Endothelial cell (in vitro differentiated cells): ENCODE measurements at places on chromosomes 12 and 14.

DNA sequence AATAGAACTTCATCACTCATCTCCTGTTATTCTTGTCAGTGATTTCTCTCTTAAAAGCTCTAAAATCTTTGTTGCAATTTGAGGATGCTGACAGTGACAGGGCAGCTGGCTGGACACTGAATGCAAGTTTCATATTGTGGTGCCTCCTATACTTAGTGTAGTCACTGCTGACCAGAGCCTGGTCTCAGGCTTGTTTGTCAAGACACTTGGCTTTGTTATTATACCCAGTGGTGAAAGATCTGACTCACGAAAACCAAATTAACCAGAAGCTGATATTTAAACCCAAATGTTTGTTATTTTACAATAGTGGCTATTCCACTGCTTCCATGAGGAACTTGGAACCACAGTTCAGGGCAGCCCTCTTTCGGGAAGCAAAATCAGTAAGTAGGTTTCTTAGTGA lies 42.8 kb downstream of the RPGRIP1 start:
- no peak for DNase-seq

DNA sequence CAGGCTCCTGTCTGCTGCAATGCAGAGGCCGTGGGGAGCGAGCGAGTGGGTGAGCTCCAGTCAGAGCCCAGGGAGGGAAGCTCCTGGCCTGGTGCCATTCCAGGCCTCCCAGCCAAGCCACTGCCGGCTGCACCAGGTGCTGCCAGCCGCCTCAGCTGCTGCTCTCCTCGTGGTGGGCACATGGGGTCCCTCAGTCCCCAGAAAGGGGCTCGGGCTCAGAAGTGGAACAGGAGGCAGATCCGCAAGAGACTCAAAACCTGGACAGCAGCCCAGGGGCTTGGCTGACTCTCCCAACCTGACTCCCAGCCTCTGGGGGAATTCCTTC lies 2.4 kb downstream of the ABCB9 start:
- DNase-seq: no peak

GRCh38 chr14:88831284-88831683 lies 6.8 kb downstream of the TTC8 start:
- DNase-seq: no peak

DNA sequence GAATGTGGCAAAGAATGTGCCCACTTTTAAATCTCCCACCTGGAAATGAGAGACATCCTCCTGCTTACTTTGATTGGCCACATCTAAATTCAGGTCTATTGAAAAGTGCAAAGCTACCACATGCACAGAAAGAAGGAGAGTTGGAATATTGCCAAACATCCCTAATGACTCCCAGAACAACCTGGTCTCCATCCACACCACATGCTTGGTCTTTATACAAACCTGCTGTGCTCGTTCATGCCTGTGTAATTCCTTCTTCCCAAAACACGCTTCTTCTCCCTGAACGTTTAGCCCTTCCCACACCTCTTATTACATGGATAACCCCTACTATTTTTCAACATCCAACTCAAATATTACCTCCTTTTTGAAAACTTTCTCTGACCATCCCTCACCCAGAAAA lies 66.2 kb upstream of the BCL2L14 start:
- DNase-seq: no peak

DNA sequence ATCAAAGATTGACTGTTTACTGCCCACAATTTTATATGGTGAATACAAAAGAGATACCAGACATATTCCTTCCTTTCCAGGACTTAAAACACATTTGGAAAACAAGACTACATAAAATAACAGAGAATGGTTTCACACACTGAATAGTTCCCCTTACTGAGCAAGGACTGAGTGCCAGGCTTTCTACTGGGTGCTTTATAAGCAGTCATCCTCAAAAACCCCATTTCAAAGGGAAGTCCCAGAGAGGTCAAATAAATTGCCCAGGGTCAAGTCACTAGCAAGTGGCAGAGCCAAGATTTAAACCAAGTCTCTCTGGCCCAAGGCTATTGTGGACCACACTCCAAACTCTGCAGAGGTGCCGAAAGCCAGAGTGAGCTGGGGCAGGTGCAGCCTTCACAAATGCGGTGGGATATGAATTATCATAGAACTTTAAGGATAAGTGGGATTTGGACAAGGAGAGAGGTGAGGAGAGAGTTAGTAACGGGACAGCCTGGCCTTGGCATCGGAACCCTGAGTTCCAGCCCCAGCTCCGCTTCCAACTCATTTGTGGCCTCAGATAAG lies 9.1 kb upstream of the RPAP3 start:
- DNase-seq: no peak

DNA sequence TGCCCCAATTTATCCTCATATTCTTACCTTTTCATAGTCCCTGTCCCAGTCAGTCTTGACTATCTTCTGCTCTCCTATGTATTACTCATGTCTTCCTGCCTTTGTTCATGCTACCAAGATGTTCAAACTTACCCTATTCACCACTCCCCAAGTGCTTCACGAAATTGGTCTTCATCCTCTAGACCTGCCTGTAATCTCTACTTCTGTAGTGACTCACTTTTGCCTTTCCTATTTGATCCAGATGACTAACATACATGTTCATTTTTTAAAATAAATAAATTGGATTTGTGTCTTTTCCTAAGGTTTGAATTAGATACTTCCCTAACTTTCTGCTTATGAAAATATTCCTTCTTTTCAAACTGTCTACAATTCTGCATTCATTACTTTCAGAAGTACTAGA lies 107.7 kb upstream of the PPM1H start:
- no peak for DNase-seq

- DNase-seq: no peak
Measured at GRCh38 chr14:98835051-98835824, 436.8 kb downstream of the BCL11B start.

- DNase-seq: no peak
Measured at GRCh38 chr14:81784084-81784483, 250.4 kb upstream of the SEL1L start.

DNA sequence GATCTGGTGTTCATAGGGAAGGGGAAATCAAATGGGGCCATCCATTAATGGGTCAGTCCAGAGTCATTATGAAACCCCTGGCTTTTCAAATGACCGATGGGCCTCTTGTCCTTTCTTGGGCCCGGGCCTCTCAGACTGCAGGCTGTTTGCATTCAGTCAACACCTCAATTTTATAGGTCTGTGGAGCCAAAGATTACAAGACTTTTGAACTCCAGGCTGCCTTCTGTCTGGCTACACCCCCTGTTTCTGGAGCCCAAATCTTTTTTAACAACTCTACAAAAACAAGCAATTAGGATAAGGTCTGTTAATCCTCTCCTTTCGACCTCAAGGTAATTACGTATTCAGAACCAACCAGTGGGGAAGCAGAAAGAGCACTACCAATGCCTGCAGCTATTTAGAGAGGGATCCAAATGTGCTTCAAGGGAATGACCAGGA lies 35.6 kb downstream of the DUSP6 start:
- DNase-seq: no peak

DNA sequence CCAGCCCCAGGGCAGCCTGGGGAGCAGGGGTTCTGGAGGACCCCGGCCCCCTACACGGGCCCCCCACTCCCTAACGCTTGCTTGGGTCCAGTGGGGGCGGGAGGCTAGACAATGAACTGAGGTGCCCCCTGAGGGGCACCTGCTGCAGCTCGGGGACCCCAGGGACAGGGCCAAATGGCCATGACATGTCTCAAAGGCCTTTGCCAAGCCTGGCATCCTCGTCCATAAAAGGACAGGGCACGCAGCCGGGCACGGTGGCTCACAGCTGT lies 11.7 kb upstream of the C14orf180 start:
- DNase-seq: no peak

DNA sequence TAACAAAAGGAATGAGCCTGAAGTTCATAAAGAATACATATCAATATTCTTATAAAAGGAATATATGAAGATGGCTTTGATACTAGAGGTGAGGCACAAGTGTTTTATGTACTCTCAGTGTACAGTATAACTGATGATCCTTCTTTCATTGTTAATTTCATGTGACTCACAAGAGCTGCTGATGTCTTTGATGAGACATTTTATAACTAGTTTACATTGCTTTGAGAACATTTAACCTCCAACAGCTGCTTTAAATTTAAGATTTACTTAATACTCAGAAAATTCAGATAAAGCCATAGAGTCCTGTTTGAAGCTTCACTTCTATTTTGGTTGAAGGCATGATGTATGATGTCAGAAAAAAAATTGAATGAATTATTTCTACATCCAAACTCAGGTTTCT lies 59.8 kb downstream of the WASHC4 start:
- DNase-seq: no peak

GRCh38 chr12:130547480-130548155 lies 168.5 kb downstream of the RIMBP2 start:
- DNase-seq: no peak

- DNase-seq: no peak
Measured at GRCh38 chr12:53483225-53483978, 15.9 kb downstream of the MAP3K12 start.

GRCh38 chr12:14589169-14590004 lies 21.7 kb upstream of the PLBD1 start:
- no peak for DNase-seq

DNA sequence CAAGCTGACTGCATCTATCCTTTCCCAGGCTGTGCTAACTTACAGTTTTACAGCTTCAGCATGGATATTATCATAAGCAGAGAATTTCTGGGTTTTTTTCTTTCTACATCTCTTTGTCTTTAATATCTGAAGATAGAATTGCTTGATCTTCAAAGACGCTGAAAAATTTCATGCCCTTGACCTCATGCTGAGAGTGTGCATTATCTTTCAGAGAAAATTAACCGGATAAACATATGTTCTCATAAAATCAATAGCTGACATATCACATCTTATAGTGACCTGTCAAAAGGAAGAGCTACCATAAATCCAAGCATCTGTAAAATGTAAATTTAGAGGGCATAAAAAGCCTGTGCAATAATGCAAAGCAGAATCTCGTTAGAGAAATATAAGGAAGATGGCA lies 1704.1 kb upstream of the FLRT2 start:
- no peak for DNase-seq

GRCh38 chr12:129127211-129127610 lies 273.9 kb downstream of the GLT1D1 start:
- no peak for DNase-seq

DNA sequence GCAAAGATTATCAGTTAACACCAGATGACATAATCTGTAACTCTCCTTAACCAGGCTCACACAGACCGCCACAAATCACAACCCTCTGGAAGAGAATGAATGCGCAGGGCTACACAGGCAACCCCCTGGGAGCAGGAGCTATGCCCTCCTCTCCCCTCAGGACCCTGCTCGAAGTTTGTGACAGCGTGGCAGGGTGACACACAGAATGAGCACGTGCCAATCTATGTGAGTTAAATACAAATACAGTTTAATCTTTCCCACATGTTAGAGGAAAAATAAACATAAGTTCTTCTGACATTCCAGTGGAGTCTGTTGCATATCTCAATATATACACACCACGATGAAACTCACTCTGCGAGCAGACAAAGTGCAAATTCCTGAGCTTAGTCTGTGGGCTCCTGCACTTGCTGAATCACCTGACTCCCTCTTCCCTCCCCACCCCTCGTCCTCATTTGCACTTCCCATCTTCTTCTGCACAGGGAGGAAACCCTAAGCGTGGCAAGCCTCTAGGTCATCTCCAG lies 37.6 kb downstream of the BCAT1 start:
- DNase-seq: no peak

DNA sequence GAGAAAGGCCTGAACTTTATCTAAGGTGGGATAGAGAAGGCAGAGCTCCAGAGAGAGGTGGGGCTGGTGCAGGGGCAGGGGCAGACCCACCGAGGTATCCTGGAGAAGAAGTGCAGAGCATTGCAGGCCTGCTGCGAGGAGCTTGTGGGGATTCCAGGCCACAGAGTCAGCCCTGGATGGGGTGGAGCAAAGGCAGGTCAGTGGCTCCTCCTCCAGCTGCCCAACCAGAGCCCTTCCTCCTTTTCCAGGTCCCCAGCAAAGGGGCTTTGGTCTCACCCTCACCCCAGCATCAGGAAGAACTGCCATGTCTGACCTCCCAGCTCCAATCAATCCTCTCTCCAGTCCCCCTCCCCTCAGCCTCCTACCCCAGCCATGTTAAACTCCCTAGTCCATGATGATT lies 19.8 kb upstream of the ZNF740 start:
- DNase-seq: no peak

- DNase-seq: no peak
Measured at GRCh38 chr12:54358191-54358944, 5.9 kb downstream of the GPR84 start.

DNA sequence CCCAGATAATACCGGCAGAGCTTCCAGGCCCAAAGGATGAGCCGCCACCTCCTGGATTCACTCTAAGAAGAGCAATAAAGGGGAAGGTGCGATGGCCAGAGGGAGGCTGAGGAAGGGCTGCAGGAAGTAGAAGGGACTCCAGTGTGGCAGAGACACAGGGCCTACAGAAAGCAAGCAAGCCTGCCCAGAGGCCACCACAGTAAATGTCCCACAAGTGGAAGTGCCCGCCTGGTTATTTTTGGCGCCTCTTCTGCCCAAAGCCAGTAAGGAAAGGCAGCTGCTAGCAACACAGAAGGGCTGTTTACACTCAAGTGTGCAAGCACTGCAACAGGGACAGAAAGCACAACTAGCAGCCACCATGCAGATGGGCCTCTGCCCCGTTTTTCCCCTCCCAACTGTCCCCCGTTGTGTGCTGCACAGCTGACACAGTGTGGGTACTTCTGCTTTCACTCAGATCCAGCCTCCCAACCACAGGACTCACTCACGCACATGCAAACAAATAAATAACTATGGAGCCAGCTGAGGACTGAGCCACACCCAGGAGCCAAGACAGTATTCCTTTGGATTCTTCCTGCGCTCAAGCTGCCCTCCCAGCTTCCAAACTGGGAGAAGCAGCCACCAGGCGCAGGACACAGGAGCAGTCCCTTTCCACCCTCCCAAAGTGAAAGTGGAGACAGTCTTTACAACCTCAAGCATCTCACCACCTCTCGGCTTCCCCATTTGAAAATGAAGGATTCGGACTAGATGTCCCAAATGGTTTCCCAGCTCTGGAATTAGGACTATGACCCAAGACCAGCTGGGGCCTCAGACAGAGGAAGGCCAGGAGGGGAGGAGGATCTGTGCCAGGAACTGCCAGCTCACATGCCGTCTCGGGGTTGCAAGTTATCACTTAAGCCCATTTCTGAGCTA lies 40.0 kb upstream of the PNMA1 start:
- no peak for DNase-seq

- DNase-seq: peak; percentile 49
Measured at GRCh38 chr12:121579190-121579791, 1.5 kb downstream of the KDM2B start.

GRCh38 chr14:32400480-32400879 lies 71.4 kb downstream of the AKAP6 start:
- DNase-seq: no peak

GRCh38 chr14:48086516-48086915 lies 411.1 kb upstream of the MDGA2 start:
- no peak for DNase-seq

DNA sequence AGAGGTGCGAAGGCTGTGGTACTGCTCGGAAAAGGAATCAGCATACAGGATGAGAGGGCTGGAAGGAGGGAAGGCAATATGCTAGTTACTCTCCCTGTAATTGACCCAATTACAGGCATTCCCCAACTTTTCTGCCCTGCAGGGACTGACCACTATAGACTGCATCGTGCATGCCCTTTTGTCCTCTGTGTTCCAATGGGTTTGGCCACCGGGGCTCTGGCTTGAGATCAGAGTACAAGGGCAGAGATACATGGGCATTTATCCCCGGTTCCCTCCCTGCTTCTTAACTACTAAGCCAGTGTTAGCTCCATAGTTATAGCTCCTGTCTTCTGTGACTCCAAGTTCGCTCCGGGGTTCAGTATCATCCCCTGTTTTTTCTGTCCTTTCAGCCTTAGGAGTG lies 59.7 kb downstream of the GTF2A1 start:
- no peak for DNase-seq
